Prostate gland (tissue), 2 donors: ENCODE measurements at places on chromosomes 11 and 22. TPM values are rescaled to one million over a fixed set of nuclear protein-coding genes. Genes with fewer than 3 reads are reported as not detected.

Gene MFNG
- total RNA-seq, result 7.3 TPM

Gene TSPAN18
- 4.1 TPM for total RNA-seq

Gene ENTHD1
- total RNA-seq, result 5.1 TPM

DNA sequence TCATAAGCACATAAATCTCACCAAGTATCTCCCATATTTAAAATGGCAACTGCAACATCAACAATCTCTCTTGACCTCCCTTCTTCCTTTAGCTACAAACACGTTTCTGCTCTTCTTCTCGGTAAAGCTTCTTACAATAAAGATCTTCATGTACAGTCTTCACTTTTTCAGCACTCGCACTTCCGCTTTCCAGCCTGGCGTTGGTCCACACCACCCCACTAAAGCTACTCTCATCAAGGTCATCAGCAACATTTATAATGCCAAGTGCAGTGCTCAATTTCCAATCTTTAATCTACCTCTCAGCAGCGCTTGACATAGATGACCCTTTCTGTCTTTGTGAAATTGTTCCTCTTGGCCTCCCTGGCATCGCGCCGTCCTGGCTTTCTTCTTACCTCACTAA, 33.6 kb downstream of the NTM start:
- H3K27ac ChIP-seq, result no peak overlapping the region
- no peaks in the 10 kb centered on the region for H3K36me3 ChIP-seq
- no peaks in the 10 kb centered on the region for H3K4me1 ChIP-seq
- no peaks in the 10 kb centered on the region for H3K27me3 ChIP-seq

- H3K27me3 ChIP-seq, result no peaks in the 10 kb centered on the region
- no peak for DNase-seq
- H3K36me3 ChIP-seq, result peaks cover 5% of the 10 kb centered on the region
- H3K4me1 ChIP-seq, result peaks cover 5% of the 10 kb centered on the region
- H3K4me3 ChIP-seq, result peak overlapping the region; percentile 77
- peak overlapping the region; percentile 91 for H3K27ac ChIP-seq
Observed at GRCh38 chr11:65084598-65085375, 765 bp downstream of the ZFPL1 start.

- no peaks in the 10 kb centered on the region for H3K27me3 ChIP-seq
- H3K27ac ChIP-seq, result no peak overlapping the region
- no peak for DNase-seq
- H3K4me3 ChIP-seq, result no peak overlapping the region
Observed at GRCh38 chr11:84853841-84854497, 773.2 kb downstream of the DLG2 start.

- peak; percentile 1 for DNase-seq
- H3K27ac ChIP-seq, result no peak overlapping the region
- no peak overlapping the region for H3K4me3 ChIP-seq
- no peaks in the 10 kb centered on the region for H3K36me3 ChIP-seq
Observed at GRCh38 chr11:203056-203944, 3.9 kb downstream of the BET1L start.

DNA sequence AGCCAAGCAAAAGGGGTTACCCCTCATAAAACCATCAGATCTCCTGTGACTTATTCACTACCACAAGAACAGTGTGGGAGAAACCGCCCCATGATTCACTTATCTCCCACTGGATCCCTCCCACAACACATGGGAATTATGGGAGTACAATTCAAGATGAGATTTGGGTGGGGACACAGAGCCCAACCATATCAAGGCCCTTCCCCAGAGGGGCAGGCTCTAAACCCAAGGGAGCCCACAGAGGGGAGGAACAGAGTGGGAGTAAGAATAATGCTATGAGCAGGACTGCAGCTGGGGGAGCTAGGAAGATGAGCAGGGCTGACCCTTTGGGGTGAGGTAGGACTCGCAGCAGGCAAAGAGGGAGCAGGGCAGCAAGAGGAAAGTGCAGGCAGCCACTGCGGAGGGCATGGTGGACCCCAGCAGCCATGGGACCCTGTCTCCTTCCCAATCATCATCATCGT, 59.3 kb downstream of the CD82 start:
- DNase-seq, result peak; percentile 1
- H3K4me1 ChIP-seq, result no peaks in the 10 kb centered on the region
- H3K36me3 ChIP-seq, result no peaks in the 10 kb centered on the region
- H3K4me3 ChIP-seq, result no peak overlapping the region
- H3K27ac ChIP-seq, result no peak overlapping the region

GRCh38 chr11:62132689-62133293, 9.0 kb downstream of the INCENP start:
- no peak for DNase-seq
- no peak overlapping the region for H3K4me3 ChIP-seq
- H3K27ac ChIP-seq, result no peak overlapping the region
- no peaks in the 10 kb centered on the region for H3K27me3 ChIP-seq
- H3K36me3 ChIP-seq, result no peaks in the 10 kb centered on the region
- H3K4me1 ChIP-seq, result no peaks in the 10 kb centered on the region

DNA sequence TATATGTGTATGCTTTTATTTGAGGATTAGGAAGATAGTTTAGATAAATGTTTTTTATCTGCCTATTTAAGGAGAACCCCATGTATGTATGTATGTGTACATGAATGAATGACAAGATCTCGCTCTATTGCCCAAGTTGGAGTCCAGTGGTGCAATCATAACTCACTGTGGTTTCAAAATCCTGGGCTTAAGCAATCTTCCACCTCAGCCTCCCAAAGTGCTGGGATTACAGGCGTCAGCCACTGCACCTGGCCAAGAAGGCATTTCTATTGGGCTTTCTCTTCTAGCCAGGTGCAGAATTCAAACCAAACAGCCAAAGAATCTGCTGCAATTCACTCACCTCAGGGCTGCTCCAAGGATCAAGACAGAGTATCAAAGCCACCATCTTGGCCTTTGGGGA, 25.5 kb upstream of the DGKZ start:
- H3K4me3 ChIP-seq, result no peak overlapping the region
- no peak for DNase-seq
- no peak overlapping the region for H3K27ac ChIP-seq
- H3K27me3 ChIP-seq, result no peaks in the 10 kb centered on the region
